CD4-positive, alpha-beta T cell (primary cell): ENCODE measurements at places on chromosomes 3 and 15.

DNA sequence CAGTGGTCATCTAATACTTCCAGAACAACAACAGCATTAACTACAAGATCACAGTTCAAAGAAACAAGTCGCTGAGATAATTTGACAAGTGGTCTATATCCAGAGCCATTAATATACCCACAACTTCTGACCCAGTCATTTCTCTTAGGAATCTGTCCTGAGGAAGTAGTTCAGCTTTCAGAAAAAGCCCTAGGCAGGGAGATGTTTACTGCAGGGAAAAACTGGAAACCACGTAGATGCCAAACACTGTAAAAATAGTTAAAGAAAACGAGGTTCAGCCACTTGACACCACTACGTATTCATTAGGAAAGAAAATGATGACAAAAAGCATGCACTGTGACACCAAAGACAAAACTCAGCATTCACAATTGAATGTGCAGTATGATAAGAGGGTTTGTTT is 22.3 kb upstream of the CDCP1 start:
- DNase-seq, result no peak

DNA sequence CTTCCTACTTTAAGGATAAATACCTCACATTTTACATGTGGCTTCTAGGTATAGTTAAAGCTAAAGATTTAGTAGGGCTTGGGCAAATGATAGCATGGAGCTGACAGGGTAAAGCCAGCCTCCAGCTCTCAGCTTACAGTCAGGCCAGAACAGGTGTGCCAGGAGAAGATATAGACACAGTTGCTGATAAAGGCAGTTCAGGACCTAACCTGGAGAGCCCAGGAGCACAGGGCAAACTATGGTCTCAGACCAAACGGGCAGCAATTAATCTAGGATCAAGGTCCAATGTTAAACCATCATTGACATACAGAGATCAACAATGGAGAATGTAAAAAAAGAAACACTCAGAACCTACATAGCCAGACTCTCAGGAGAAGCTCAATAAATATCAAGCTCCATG is 4.0 kb downstream of the WDR49 start:
- DNase-seq, result no peak

GRCh38 chr3:10733297-10733696 is 82.7 kb upstream of the SLC6A11 start:
- no peak for DNase-seq

DNA sequence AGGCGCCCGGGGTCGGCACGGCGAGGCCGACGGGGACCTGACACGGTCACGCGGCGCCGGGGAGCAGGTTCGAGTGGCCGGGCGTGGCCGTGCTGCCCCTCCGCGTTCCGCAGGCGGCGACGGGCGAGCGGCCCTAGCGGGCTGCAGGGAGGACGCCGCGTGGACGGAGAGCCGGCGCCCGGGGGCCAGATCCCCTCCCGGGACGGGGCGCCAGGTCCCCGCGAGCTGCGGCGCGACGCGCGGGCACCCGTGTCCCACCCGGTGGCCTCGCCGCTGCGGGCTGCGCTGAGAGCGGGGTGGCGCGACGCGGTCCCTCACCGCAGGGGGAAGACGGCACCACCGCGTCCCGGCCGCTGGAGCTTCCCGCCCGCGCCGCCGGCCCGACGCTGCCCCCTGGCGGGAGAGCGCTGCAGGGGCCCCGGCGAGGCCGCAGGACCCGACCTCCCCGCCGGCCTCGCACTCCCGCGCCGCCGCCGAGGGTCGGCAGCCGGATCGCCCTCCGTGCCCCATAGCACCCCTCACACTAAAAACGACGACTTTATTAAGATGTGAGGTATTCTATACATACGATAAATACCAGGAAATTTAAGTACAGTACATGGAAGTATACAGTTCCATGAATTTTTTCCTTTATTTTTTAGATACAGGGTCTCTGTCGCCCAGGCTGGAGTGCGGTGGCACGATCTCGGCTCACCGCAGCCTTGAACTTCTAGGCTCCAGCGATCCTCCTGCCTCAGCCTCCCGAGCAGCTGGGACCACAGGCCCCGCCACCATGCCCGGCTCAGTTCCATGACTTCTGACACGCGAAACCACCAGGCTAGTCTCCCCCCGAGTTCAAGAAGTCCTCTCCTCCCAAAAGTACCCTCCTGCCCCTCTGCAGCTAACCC is 1.3 kb upstream of the PIGZ start:
- DNase-seq, result peak; percentile 56

GRCh38 chr3:190617185-190617584 is 103.3 kb downstream of the IL1RAP start:
- DNase-seq, result no peak

DNA sequence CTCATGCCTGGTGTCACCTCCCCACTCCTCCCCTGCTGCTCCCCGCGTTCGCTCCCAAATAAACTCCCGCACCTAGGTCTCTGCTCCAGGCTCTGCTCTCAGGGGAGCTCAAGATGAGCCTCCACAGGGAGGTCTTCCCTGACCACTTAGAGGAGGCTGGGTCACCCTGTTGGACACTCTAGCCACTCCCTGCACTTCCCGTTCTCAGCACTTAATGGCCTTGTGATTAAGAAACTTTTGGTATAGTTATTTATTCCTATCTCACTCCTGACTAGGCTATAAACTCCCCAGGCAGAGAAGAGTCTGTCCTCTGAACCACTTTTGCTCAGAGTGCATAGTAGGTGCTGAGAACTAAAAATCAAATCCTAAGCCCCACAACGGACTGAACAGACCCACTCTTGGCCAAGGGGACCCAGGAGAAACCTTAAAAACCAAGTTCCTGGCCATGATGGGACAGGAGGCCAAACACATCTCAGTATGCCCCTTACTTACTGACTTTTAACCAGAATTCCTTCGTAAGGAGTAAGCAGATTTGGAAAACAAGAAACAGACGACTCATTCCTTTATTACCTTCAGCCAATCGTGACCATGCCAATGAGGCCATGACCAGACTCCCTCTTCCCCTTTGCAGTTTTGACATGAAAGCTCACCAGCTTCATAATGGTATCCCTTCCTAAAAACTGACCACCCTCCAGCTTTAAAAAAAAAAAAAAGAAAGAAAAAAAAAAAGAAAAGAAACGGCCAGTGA is 69.0 kb upstream of the HRH1 start:
- no peak for DNase-seq

DNA sequence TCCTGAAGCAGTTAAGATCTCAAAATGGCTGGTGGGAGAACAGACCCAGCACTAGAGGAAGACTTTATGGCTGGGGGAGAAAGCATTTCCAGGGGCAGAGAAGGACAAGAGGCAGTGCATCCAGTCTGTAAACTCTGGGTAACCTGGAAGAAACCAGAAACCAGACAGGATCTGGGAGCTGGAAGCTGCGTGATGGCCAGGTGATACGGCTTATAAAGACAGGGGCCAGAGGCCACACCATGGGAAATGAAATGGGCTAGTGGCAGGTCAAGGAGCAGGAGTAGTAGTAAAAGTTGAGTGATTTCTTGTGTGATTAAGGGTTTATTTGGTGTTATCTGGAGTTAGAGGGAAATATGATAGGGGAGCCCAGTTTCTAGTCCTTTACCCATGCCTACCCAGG is 144.7 kb upstream of the ARRDC4 start:
- DNase-seq, result no peak

- DNase-seq, result no peak
These were observed 2.6 kb downstream of the ILDR1 start for GRCh38 chr3:122019493-122019892.

DNA sequence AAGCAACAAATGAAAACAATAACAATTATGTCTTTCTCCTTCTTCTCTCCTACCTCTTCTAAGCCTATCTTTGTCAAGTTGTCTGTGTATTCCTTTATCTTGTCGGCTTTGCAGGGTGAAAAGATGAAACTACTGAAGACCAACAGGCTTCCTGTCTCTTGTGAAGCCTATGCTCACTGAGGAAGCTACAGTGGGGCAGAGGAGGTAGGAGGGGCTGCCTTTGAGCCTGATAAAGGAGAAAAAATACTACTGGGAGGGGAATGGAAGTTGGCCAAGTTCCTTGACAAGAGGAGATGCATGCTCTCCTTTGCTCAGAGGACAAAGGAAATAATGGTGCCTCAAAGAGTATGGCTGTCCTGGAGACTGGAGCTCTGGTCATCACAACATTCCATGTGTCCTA is 92.0 kb downstream of the IGSF11 start:
- no peak for DNase-seq

DNA sequence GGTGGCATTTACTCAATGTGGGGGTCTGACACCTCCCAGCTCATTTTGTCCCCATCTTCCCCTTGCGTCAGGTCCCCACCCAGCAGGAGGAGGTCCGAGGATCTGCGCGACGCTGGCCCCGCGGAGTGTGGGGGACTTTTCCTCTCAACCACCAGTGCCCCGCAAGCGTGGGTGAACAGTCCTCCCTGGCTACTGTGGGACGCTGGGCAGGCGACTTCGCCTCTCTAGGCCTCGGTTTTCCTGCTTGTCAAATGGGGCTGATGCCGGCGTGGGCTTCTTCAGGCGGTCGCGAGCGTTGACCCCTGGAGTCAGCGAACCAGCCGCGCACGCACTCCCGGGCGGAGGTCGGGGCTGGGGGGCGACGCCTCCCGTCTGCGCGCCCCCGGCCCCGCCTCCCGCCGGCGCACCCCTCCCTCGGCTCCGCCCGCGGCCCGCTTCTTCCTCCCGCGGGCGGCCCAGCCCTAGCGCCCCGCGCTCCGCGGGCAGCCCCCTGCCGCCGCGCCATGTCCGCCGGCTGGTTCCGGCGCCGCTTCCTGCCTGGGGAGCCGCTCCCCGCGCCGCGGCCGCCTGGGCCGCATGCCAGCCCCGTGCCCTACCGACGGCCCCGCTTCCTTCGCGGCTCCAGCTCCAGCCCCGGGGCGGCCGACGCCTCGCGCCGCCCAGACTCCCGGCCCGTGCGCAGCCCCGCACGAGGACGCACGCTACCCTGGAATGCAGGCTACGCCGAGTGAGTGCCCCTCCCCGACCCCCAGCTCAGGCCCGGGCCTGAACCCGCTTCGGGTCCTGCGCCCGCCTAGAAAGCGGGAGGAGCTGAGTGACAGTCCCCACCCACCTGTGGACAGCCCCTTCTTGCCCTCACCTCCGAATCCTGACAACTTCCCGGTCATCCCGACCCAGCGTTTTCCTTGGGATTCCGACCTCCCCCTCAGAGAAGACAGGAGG is at the start of gene PPM1M:
PPM1M (plus strand) TSS at position 438 of the 942 bp plus-strand sequence; CDS start at position 504, 66 bp downstream.
- DNase-seq, result peak; percentile 53

GRCh38 chr15:42128476-42128875 is 28.0 kb downstream of the PLA2G4F start:
- no peak for DNase-seq

DNA sequence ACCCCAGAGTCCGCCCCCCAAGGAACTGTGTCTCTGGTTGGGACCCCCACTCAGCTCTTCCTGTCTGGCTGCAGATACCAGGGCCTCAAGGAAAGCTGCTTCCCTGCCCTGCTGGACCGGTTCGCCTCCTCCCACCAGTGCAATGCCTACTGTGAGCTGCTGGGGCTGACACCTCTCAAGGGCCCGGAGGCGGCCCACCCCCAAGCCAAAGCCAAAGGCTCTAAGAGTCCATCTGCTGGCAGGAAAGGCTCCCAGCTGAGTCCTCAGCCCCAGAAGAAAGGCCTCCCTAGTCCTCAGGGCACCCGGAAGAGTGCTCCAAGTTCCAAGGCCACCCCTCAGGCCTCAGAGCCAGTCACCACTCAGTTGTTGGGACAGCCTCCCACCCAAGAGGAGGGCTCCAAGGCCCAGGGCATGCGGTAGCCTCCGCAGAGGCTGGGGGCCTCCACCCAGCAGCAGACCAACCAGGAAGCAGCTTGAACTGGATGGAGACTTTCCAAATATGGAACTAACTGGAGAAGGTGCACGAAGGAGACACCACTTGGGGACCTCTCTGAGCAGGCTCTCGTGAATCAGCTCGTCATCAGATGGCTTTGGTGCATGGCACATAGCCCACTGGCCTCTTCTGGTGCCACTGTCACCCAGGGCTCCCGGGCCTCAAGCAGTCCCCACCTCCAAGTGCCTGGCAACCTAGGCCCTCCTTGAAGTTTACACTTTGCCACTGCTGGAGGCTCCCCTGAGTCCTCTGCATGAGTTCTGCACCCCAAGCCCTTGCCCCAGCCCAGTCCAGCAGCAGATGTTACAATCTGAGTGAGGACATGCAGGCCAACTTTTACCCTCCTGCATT is 16.2 kb upstream of the SLC28A1 start:
- DNase-seq, result no peak

DNA sequence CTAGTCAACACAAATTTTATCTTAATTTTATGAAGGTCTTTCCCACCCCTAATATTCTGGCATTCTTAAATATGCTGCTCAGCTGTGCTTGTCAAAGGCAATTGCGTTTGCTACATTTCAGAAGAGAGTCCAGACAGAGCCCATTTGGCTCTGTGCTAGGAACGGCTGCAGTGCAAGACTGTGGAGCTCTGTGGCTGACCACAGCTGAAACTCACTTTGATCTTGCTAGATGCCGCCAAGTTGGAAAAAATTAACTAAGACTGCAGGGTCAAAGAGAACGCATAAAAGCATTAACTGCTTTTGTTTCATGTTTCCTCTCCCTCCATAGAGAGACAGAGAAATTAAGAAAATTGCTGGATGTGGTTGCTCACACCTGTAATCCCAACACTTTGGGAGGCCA is 7.6 kb upstream of the PPP1R2 start:
- no peak for DNase-seq

DNA sequence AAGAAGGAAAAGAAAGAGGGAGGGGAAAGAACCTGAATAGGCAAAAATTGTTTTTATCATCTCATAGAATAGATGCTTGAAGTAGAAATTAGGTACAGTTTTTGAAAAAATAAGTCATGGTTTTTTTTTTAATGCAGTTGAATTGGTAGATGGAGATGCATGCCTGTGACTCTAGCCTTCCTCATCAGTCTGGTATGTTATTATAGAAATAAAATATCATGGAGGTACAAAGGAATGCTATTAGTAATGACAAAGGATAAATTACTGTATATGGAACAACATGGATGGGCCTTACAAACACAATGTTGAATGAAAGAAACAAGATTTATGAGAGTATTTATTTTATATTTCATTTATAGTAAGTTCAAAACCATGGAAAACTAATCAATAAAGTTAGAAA is 162.4 kb upstream of the GALNT15 start:
- no peak for DNase-seq

- DNase-seq, result no peak
These were observed 62.0 kb downstream of the P3H2 start for GRCh38 chr3:190058521-190059241.
